AG04449 (cell line): ENCODE measurements at places on chromosomes 12 and 14.

DNA sequence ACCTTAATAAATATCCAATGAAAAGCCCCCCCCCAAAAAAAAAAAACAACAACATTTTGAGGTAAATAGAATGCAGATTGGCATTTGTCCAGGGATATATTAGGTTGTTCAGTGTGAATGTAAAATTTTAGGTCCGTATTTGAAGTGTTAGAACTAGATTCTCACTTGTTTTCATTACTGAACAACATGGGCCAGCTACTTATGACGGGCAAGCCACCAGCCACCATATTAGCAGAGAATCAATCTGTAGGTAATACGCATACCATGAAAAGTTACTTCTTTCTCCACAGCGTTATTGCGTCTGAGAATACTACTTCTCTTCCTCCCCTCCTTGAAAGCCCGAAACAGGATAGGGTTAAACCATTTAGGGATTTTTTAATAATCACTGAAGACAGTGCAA is 5.4 kb downstream of the FLRT2 start:
- no peak for DNase-seq

DNA sequence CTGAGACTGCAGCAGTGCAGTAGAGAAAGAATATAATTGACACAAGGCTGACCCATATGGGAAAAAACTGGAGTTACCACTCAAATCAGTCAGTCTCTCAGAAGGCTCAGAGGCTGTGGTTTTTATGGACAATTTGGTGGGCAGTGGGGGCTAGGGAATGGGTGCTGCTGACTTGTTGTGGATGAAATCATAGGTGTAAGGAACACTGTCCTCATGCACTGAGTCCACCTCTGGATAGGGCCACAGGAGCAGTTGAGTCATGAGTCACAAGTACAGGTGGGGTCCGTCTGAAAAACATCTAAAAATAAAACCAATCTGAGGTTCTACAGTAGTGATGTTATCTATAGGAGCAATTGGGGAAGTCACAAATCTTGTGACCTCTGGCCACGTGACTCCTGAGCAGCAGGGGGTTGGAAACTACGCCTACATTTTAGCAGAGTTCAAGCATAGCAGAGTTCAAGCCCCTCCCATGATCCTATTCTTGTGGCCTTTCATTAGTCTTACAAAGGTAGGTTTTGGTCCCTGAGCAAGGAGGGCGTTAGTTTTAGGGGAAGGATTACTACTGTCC is 18.1 kb upstream of the SGPP1 start:
- DNase-seq, result no peak

DNA sequence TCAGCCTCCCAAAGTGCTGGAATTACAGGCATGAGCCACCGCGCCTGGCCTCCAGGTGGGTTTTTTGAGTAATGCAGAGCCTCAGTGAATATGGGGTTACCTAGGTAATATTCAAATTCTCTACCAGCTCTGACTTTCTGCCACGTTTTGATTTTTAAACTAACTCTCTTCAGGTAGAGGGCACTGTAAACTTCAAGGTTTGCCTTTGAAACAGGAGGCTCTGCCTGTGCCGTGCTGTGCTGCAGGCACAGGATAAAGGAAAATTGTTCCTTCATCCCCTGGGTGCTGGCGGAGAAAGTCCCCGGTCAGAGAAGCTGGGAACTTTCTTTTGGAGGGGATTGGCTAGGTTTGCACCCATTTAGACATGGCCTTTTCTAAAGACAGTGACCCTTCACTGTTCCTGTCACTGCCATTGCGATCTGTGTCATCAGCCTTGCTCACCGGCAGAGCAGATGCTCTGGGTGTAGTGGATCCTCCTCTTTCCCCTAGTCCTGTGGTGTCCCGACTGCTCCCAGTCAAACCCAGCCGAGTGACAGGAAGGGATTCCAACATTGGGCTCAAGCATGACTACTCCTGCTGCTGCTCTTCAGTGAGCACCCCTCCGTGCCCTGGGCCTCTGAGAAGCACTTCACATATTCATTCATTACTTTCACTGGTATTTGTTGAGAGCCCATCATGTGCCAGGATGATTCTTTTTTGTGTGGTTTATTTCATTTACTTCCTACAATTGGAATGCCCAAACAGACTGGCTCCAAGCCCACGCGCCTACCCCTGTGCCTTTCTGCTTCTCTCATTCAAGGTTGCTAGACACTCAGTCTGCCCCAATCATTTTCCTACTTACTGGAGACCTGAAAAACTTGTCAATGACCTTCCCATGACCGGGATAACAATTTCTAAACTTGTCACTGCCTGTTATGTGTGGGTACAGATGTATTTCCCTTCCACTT is 103.6 kb downstream of the TMEM30B start:
- no peak for DNase-seq

- peak; percentile 9 for DNase-seq
Measured at GRCh38 chr14:30885840-30886740, 11.7 kb downstream of the COCH start.

DNA sequence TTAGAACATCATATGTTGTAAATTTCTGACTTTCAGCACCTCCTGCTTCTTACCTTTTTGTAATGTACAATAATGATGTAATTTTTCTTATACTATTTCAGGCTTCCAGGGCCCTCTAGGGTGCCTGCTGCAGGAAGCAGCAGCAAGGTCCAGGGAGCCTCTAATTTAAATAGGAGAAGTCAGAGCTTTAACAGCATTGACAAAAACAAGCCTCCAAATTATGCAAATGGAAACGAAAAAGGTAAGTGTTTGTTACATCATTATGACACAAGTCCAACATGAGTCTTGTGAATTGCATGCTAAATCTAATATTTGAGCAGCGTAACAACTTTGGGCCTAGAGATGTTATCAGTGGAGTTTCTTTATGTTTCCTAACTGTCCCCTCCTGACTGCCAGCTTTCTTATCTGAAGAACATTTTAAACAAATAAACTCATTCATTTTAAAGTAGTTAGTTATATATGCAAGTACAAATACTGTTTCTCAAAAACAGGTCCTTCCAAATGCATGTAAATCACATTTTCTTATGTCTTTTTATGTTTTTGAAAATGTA is 167.6 kb downstream of the NAV3 start:
- DNase-seq, result no peak

- DNase-seq, result peak; percentile 81
Measured at GRCh38 chr14:69005432-69006148, 26.5 kb upstream of the ACTN1 start.

DNA sequence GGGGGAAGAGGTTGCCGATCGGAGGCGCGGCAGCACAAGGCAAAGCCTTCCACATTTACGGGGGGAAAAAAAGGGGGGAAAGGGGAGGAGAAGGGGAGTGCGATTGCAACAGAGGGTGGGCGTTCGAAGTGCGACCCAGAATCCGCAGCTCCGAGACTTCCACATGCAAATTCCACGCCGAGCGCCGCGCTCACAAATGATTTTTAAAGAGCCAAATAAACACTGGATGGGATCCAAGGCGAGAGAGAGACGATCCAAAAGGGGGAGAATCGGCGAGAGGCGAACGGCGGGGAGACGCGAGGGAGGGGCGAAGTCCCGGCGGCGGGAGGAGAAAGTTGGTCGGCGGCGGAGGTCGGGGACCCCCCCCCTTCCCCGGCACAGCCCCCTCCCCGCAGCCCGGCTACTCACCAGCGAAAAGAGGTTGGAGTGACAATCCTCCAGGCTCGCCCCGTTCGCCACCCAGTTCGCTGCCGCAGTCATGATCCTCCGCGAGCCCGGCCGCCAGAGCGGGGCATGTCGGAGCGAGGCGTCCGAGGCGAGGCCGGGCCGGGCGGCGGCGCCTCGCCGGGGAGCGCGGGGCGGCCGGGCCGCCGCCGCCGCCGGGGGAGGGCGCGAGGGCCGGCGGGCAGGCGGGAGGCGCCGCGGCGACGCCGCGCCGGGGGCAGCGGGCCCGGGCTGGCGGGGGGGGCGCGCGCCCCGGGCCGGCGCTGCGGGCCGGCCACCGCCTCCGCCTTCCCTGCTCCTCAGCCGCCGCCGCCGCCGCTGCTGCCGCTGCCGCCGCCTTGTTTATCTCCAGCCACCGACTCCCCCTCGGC is 634 bp downstream of the MED13L start:
- no peak for DNase-seq

DNA sequence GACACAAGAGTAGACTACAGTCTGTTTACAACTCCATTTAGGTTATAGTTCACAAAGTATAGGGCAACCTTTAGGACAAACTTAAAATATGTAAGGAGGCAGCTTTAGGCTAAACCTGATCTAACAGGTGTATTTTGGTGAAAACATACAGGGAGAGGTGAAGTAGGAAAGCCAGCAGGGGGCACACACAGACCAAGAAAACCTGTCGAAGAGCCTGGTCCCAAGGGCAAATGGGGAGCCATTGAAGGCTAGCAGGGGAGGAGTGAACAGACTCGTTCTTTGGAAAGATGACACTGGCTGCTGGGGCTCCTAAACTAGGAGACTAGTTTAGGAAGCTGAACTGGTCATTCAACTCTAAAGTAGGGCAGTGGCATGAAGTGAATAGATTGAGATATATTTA is 138.8 kb upstream of the WSCD2 start:
- no peak for DNase-seq

GRCh38 chr14:79802093-79802492 is 409.2 kb downstream of the DIO2 start:
- DNase-seq, result no peak

- DNase-seq, result no peak
Measured at GRCh38 chr14:73770977-73771847, 57.0 kb upstream of the PNMA1 start.

DNA sequence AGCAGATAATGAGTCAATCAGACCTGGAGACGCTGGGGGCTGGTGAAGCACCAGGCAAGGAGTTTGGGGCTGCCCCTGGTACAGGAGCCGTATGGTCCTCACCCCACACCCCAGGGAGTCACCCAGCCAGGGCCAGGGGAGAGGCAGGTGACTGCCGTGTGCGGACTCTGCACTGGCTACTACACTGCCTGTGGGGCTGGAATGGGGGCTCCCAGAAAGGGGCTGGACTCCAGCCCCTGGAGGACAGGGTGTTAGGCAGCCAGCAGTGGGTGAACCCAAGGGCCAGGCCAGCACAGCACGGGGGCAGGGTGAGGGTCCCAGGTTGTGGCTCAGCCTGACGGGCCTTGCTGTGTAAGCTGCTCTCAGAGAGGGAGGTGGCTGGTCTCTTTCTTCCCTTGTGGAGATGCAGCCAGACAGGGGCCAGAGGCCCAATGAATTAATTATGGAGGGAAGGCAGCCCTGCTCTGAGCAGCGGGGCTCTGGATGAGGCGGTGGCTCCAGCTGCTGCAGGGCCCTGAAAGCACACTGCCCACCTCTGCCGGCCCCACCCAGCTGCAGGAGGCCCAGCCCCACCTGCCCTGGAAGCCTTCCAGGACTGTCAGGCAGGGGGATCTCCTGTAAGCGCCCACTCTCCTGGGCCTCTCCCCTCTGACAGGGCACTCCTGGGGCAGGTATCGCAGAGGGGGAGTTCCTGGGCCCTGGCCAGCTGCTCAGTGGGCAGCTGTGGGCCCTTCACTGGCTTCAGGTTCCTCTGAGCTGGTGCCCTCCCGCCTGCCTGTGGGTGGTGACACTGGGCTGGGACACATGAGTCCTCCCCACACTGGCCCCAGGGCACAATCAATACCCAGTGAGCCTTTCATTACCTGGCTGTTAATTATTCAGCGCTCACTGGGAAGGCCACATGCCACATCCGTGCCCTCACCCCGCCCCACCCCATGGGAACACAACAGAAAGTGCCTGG is 142.5 kb upstream of the C14orf180 start:
- no peak for DNase-seq

DNA sequence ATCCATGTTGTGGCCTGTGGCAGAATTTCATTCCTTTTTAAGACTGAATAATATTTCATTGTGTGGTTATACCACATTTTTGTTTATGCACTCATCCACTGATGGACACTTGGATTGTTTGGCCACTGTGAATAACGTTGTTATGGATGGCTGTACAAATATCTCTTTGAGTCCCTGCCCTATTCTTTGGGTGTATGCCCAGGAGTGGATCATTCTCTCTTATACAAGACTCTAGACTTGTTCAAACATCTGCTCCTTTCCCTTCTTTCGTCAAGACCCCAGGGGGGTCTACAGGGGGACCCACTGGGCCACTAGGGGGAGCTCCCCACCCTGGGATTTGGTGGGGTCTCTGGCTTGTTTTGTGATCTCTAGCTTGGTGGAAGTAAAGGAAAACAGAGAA is 77.4 kb downstream of the FBXL14 start:
- DNase-seq, result peak; percentile 41

DNA sequence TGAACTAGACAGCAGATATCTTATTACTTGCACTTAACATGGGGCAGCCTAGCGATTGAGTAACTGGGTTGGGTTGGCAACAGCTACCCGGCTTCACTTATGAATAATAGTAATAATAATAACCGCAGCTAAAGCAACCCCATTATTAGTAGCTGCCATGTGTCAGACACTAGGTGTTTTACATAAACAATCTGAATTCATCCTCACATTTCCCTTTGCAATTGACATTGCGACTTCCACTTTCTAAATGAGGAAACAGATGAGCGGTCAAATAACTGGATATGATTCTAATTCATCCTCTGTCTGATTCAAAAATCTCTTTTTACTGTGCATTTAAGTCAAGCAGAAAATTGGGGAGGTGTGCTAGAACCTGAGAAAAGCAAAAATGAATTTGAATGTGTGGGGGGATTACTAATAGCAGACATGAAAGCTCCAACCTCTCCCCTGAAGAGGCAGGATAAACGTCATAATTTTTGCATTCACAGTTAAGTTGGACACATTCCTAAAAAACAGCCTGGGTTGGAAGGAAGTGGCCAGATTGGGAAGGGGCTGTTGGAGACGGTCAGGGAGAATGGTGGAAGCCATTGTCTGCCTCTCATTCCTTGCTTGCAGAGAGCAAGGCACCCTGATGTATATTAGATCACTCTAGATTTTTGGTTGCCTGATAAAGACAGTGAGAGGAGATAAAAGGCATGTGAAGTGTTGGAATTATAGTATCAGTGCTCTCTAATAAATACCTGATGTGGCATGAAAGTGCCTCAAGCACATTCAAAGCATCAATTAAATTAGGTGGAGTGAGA is 13.1 kb downstream of the EMP1 start:
- no peak for DNase-seq

DNA sequence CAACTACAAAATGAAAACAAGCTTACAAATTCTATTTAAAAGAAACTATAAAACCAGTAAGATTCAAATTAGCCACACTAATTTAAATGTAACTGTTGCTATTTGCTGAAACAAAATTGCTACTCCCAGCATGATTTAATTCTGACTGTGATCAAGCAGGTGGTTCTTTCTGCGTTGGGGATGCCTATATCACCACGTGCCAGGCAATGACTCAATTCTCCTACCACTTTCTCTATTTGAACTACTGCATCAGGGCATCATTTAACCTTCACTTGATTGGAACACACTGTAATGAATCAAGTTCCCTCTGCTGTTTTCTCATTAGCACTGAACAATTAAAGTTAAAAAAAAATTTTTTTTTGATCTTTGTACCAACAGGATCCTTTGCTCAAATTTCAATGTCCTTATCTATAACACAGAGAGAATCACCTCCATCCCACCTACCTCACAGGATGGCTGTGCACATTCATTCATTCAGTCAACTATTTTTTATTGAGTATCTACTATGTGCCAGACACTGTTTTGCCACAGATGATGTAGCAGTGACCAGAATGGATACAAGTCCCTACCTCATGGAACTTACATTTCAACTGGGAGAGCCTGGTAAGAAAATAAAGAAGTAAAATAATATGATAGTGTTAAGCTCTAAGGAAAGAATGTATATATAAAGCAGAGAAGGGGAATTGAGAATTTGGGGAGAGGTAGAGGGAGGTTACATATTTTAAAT is 8.0 kb upstream of the ACTN1 start:
- DNase-seq, result no peak

- DNase-seq, result no peak
Measured at GRCh38 chr12:49296034-49296835, 1.3 kb downstream of the PRPH start.

- no peak for DNase-seq
Measured at GRCh38 chr12:68481181-68481941, 129.3 kb upstream of the RAP1B start.

GRCh38 chr12:89476904-89477595 is 47.5 kb downstream of the GALNT4 start:
- no peak for DNase-seq
